ENCODE measurements at places on chromosomes 5 and 9.

DNA sequence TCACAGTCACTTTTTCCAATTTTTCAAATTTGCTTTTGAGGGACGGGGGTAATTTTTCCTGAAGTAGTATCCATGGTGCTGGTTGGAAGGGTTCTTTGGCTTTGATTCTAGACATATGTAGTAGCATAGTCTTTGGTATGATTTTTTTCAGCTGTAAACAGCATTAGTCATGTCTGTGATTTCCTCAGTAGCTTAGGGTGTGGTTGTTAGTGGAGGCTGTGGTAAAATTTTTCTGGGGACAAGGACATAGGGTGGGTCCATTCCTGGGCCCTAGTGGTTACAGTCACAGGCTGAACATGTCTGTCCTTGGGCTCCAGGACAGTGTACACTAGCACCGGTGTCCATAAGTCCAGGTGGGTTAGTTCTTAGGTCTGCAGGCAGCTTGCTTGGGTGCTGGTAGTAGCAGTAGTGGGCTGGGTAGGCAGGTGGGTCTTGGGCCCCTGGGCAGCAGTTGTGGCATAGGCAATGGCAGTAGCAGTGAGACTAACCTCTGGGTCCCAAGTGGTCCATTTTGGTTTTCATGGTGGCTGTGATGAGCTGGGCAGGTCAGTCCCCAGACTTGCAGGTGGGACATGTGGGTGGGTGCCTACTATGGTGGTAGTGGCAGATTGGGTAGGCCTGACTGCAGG, 100.0 kb upstream of the CXCL14 start:
- DNase-seq: no peak

DNA sequence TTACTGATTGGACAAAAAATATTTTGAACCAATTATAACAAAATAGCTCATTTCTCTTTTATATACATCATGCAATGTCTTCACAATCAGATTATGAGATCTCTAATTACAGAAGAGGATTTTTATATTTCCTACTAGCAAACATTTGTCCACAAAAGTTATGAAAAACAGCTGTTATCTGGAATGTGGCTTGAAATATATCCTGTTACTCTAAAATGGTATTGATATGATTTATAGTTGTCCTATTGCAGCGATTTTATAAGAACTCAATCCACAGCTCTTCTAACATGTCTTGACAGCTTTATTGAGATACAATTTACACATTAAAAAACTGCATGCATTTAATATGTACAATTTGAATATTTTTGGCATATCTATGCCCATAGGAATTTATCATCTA, 779.9 kb upstream of the ACO1 start:
- DNase-seq: no peak

GRCh38 chr5:68459093-68459809, 243.7 kb downstream of the PIK3R1 start:
- no peak for DNase-seq

- DNase-seq: no peak
Measured at GRCh38 chr5:146112476-146112875, 7.1 kb upstream of the PLAC8L1 start.

DNA sequence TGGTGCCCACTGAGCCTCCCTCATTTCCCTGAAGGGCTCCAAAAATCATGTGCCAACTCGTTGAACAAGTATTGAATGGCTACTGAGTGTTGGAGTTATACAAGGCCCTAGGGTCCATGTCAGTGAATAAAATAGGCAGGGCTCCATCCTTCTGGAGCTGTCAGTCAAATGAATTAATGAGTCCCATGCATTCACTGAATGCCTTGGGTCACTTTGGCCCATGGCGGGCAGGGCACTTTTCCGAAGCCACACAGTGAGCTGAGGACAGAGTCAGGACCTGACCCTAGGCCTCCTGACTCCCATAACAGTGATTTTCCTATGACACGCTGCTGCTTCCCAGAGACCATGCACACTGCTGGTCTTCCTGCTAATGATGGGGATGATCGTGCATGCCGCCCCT, 27.3 kb upstream of the SLC36A1 start:
- DNase-seq: no peak

GRCh38 chr5:10355071-10355889, 1.8 kb downstream of the MARCHF6 start:
- no peak for DNase-seq

- no peak for DNase-seq
Measured at GRCh38 chr9:113785334-113785733, 90.8 kb upstream of the ZNF618 start.

- DNase-seq: no peak
Measured at GRCh38 chr5:65105301-65105700, 336.6 kb downstream of the CWC27 start.

DNA sequence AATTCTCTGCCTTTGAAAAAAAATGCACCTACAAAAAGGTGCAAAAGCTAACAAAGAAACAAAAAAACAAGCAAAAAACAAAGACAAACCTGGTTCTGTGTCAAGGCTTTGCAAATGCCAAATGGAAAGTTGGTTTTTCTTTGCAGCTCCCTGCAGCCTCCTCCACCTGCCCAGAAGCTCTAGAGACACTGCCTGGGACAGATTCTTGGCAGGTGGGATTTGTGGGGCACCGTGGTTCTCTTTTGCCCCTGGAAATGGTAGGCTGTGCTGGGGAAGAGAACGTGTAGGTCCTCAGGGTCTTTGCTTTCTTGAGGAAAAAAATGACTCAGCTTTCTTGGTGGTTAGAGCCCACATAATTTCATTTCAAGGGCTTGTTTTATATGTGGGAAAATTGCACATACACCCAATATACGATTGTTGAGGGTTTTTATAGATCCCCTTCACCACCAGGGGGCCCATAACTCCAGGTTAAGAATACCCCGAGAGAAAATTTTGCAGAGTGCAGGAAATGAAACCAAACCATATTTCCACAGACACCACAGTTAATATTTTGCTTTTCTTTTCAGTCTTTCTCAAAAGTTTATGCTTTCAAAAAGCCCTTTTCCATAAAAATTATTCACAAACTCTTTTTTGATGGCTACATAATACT, 58.7 kb downstream of the NXNL2 start:
- DNase-seq: peak; percentile 6

DNA sequence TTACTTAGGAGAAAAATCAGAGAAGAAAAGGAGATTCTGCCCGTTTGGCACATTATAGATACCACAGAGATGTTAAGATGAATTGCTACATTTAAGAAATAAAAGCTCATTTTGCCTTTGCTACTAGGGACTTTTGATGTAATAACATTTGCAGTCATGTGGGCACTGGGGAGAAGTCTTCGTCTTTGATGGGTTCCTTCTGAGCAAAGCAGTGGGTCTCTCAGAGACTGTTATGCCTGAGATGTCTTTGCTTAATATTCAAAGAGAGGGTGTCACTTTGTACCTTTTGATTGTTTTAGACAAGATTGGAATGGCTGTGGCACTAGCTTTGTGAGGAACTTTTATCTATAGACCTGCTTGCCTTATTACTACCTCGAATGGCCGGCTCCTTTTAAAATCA, 25.0 kb downstream of the SLC25A25 start:
- DNase-seq: no peak

DNA sequence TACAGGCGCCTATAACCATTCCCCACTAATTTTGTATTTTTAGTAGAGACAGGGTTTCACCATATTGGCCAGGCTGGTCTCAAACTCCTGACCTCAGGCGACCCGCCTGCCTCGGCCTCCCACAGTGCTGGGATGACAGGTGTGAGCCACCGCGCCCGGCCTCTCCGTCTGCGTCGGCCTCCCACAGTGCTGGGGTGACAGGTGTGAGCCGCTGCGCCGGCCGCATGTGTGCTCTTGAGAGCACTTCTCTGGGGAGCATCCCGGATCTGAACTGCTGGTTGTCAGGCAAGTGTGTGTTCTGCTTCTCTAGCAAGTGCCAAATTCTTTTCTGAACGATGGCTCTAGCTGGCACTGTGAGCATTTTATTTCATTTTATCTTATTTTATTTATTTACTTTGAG, 3.7 kb upstream of the ENTPD2 start:
- DNase-seq: no peak

GRCh38 chr5:104088876-104089778, 526.5 kb upstream of the NUDT12 start:
- DNase-seq: no peak

DNA sequence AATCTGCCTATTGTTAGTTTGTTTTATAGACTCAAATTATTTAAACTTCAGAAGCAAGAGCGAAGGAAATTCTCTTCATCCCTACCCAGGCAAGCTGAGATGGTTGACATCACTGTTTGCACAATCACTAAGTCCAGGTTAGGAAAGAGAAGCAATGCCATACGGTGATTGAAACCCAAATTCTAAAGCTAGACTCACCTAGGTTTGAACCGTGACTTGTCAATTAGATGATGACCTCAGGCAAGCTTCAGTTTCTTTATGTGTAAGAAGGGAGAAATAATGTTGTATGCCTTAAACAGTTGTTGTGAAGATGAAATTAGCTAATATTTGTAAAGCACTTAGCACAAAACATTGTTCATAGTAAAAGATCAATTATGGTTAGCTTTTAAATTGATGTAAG, 96.5 kb upstream of the ANKRD55 start:
- DNase-seq: no peak

- DNase-seq: peak; percentile 24
Measured at GRCh38 chr5:102754767-102755431, at the start of gene PAM. TSS of gene PAM (plus strand) at chr5:102755305. CDS start at chr5:102866196, 110,891 bp downstream.

GRCh38 chr5:60577116-60577515, 122.8 kb downstream of the DEPDC1B start:
- DNase-seq: no peak

GRCh38 chr5:42944989-42945388, 95.1 kb downstream of the ANXA2R start:
- no peak for DNase-seq

- no peak for DNase-seq
Measured at GRCh38 chr5:44845777-44846176, 37.0 kb downstream of the MRPS30 start.

DNA sequence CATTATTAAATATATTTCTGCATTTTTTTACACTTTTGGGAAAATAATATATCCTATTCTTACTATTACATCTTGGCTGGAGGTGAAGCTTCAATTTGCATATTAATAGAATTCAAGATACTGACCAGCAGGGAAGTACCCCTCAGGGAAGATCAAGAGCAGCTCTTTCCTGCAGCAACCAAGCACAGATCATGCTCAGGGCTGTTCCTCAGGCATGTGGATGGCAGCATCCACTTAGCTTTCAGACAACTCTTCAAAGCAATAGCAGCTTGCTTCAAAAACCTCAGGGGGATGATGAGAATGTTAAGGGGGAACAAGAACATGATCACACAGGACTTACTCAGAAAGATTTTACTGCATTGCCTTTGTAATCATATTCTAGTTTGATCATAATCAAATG, 731.8 kb downstream of the SEMA5A start:
- no peak for DNase-seq

GRCh38 chr5:150108711-150109514, 22.6 kb upstream of the CSF1R start:
- no peak for DNase-seq

GRCh38 chr5:178770621-178771020, 40.2 kb upstream of the ZNF354A start:
- DNase-seq: no peak

DNA sequence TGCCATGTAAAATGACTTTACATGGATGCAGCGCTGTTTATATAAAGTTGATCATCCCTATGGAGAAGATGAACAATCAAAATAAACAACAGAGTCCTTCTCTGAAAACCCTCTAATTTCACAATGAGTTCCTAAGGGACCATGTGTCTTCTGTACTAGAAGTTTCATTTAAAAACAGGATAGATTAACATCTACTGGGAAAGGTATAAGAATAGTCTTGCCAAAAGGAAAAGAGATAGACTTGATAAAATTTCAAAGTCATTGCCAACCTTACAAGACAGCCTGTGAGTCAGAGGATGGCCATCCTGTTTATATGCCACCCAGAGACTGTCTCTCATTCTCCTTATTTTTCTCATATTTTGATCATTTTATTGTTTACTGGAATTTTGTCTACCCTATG, 367.1 kb upstream of the PDE4D start:
- DNase-seq: no peak

DNA sequence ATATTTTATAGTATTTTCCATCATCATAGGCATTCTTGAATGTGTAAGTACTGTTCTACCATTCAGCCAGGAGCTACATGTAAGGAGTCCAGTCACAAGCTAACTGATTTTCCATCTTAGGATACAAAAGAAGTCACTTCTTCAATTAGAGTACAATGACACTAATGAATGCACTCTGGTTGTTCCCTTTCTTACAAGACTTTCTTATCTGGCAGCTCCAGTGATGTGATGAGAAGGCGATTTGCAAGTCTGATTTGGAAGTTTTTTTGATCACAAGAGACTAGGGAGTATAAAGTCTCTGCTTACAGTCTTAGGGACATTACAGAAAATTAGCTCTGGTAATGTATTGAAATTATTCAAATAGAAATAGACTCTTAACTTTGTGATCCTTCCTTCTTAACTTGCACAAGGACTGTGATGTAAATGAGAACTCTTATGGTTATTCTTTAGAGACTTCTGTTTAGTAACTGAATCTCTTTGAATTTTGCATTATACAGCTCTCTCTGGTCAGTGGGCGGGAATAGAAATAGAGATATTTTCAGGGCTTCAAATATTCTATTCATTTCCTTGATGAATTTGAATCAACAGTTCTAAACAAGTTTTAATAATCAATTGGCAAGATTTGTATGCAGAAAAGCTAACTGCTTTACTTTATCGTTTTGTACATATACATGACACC, 130.4 kb upstream of the CDH6 start:
- DNase-seq: no peak

DNA sequence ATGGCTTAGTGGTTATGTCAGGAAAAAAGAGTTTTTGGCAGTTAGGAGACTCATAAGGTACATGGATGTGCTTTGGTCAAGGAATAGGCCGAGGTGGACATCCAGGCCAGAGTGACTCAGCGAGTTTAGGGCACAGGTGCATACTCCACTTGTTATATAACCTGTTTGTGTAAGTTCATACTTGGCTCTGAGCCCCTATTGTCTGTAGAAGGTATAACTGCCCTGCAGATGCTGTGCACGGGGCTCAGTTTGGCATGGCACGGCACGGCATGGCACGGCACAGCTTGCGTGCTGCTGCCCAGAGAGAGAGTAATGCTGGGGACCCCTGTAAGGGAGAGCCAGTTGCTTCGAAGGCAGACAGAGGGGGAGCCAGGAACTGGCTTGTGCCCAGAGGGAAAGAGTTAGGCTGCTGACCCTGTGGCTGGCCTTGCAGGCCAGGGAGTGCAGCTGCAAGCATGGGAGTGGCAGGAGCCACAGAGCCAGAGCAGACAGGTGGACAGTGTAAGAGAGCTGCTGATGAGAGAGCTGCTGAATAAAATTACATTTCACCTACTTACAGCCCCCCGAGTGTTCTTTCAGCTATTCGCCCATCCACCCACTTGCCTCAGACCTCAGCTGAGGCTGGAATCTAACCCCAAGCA, 32.2 kb downstream of the GCNT4 start:
- no peak for DNase-seq

Data from activated T-helper 1 cell treated with anti-CD3 and anti-CD28 coated beads, Interleukin-2, amount 50 U/mL, for 16 hours (primary cell).